ENCODE measurements at places on chromosomes 13 and 19.

DNA sequence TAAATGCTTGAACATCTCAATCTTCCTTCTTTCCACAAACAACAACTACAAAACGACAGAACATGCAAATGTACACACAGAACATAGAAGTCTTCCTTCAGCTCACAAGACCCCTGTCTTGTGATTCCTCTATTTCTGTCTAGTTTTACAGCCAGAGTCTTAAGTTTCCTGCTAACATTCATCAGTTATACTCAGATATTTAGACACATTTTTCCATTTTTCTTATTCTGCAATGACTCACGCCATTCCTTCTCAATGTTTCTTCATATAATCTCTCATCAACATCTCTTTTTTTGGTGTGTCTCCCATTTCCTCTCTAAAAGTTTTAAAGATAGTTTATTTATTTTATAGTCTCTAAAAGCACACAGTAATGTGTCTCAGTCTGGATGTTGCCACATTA, 1872.9 kb upstream of the PCDH20 start:
- DNase-seq: peak; percentile 45

DNA sequence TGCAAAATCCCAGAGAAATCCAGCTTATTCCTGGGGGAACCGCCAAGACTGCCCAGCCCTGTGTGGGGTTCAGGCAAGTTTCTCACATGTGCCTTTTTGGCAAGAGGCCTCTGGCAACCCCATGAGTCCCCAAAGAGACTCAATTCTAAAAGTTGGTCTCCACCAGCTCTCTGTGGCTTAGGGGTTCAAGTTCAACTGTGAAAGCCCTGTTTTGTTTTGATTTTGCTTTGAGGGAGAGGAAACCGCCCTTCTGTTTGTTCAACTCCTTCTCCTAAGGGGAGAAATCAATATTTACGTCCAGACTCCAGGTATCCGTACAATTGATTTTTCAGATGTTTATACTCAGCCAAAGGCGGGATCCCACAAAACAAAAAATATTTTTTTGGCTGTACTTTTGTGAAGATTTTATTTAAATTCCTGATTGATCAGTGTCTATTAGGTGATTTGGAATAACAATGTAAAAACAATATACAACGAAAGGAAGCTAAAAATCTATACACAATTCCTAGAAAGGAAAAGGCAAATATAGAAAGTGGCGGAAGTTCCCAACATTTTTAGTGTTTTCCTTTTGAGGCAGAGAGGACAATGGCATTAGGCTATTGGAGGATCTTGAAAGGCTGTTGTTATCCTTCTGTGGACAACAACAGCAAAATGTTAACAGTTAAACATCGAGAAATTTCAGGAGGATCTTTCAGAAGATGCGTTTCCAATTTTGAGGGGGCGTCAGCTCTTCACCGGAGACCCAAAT, 583 bp upstream of the LDLR start:
- DNase-seq: no peak

DNA sequence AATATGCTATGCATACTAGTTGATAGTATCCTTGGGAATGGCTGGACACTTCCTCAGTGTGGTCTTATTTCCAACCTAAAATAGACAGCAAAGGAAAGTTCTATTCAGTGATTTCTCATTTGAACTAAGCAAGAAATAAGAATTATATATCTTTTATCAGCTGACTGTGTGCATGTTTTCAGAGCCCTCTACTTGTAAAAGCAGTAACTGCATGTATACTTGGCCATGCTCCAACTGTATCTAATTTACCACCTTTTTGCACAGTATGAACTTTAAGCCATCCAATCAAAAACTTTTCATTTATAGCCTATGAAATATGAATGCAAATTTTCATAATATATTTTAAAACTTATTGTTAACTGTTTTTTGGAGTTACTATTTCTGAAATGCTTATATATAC, 136.4 kb upstream of the PCDH9 start:
- DNase-seq: no peak

DNA sequence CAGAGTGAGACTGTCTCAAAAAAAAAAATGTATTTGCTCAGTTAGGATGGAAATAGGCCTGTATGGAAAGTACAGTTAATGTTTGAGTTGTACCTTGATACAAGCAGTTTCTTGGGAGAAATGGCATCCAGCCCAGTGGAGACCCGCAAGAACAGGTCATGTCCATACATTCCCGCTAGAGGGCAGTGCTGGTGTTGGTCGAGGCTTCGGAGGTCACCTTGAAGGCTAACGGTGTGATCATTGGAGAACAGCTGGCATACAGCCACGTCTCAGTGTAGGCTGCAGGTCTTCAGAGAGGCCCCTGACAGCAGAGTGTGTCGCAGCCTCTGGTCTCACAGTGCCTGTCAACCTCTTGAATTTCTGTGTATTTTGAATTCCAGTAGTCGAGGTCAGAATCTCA, 7.5 kb downstream of the ZNF610 start:
- DNase-seq: peak; percentile 27

DNA sequence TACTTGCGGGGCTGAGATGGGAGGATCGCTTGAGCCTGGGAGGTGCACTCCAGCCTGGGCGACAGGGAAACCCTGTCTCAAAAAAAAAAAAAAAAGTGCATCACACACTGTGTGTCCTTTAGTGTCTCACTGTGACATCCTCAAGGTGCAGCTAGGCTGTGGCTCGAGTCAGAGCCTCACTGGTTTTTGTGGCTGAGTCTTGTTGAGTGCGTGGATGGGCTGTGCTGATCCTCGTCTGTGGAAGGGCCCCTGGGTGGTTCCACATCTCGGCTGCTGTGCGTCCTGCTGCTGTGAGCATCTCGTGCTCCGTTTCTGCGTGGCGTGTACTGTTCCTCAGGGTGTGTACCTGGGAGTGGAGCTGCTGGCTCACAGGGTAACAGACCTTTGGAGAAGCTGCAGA, 11.2 kb downstream of the STK11 start:
- no peak for DNase-seq

DNA sequence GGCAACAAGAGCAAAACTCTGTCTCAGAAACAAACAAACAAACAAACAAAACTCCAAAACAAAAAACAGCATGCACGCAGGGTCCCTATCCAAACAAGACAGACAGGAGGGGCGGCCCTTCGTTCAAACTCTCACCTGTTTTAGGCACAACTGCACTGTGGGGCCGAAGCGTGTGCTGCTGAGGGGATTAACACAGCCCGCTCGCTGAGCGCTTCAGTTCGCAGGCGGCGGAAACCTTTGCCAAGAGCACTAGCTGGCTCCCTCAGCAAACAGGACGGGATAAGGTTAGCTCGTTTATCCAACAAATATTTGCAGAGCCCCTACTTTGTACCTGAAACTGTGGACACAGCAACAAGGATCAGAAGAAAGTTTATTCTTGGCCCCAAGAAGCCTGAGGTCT, 1.6 kb upstream of the ADPRHL1 start:
- DNase-seq: no peak

DNA sequence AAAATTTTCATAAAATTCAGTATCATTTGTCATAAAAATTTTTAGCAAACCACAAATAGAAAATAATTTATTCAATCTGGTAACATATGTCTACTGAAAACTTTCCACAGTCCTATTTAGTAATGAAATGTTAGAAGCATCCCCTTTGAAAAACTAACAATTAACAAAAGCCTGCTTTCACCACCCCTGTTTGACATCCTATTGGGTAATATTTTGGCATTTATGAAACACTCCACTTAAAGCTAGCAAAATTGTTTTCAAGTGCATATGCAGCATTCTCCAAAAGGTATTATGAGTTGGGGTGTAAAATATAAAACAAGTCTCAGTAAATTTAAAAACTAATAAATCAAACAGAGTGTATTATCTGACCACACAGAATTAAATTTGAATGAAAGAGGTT, 189.4 kb downstream of the NBEA start:
- no peak for DNase-seq

DNA sequence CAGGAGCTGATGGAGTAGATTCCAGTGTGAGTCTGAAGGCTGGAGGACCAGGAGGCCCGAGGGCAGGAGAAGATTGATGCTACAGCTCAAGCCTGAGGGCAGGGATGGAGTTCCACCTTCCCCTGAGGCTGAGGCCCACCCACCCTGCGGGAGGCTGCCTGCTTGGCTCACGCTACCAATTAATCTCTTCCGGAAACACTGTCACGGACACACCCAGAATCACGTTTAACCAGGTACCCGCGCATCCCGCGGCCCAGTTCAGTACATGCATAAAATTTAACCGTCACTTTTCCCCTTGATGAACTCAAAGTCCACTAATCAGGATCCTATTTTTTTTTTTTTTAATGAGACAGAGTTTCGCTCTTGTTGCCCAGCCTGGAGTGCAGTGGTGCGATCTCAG, 5.2 kb upstream of the ZNF628 start:
- DNase-seq: no peak

- no peak for DNase-seq
Observed at GRCh38 chr19:7637374-7638256, 705 bp downstream of the STXBP2 start.

DNA sequence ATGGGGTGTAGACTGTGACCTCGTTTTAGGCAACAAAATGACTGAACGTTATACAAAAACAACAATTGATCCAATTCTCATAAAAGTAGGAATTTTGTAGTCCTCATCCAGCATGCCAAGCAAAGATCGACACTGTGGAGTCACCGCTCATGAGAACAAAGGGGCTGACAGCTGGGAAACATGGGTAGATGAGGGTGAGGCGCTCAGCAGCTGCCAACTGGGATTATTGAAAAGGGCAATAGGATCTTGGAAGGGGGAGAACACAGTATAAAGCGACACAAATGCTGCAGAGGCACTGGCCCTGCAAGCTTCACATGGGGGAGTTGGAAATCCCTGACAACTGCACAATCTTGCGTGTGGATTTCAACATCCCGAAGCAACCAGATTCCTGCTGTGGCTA, 5.4 kb upstream of the ZNF765 start:
- no peak for DNase-seq

DNA sequence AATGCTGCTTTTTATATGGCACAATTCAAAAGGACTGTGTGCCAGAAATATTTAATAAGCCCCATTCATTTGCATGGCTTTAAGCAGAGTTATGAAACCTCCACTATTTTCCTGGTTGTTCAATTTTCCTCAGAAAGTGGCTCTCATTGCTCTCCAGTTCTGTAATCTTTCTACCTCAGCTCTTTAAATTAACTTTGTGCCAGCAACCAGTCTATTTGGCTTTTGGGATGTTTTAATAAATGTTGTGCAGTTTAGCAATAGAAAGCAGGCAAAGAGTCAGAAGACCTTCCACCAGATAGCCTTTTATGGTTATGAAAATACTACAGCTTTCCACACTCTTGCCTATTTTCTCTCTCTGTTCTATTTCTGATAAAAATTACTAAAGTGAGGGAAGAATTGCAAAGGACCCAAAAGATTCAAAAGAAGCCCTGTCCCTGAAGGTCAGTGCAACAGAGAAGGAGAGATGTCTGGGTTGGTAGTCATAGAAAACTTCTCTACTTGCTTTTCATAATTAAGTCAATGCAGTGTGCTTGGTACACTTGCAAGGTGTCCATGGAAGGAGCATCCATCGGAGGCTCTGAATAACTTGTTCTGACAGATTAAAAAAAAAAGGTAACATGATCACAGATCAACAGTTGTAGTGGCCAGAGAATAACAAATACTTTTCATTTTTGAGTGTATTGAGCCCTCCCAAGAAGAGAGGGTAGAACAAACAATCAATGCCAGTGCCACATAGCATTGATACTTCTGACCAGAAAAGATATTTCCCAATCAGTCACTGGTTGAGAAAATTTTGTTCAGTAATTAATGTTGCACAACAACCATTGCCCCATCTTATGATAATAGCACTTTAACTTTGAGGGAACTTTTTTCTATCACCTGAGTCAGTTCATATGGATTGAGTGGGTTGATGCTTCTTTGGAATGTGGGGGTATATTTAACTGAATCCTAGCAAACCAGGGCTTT, 48.4 kb upstream of the SPRY2 start:
- no peak for DNase-seq

- DNase-seq: no peak
Observed at GRCh38 chr19:30559446-30559845, 187.3 kb downstream of the ZNF536 start.

GRCh38 chr13:100794575-100794974, 120.0 kb upstream of the TMTC4 start:
- no peak for DNase-seq

DNA sequence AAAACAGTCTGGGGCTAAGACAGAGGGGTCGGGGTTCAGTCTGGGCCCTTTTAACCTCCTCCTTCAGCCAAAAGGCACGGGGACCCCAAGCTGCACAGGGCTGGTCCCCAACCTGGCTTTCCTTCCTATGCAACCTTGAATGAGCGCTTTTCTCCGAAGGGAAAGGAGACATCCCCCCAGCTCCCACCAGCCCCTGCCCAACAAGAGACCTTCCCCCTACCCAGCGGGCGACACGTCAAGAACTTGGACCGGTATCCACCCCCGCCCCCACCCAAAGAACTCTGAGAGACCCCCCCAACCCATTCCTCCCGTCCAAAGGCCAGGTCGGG, 35.0 kb upstream of the NANOS3 start:
- no peak for DNase-seq

GRCh38 chr13:30107521-30108136, 199.7 kb downstream of the KATNAL1 start:
- DNase-seq: peak; percentile 76

DNA sequence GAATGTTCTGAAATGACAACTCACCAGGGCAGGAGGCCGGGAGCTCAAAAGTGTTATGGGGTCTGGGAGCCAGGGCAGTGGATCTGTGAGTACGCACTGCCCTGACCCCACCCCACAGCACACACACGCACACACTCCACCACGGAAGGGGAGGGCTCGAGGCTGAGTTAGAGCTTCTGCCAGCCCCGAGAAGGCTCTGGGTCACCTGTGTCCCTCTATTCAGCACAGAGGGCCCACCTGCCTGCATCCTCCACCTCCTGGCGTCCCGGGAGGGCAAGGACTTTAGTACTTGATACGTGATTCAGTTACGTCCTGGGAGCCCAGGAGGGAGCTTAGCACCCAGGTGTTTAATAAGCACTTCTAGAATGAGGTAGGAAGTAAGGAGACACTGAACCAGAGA, 190.0 kb upstream of the GPR12 start:
- DNase-seq: no peak

- no peak for DNase-seq
Observed at GRCh38 chr19:13176345-13176744, 26.1 kb downstream of the IER2 start.

GRCh38 chr13:71087006-71087405, 780.0 kb downstream of the DACH1 start:
- DNase-seq: no peak

- no peak for DNase-seq
Observed at GRCh38 chr13:70835371-70835770, 727.1 kb upstream of the KLHL1 start.

DNA sequence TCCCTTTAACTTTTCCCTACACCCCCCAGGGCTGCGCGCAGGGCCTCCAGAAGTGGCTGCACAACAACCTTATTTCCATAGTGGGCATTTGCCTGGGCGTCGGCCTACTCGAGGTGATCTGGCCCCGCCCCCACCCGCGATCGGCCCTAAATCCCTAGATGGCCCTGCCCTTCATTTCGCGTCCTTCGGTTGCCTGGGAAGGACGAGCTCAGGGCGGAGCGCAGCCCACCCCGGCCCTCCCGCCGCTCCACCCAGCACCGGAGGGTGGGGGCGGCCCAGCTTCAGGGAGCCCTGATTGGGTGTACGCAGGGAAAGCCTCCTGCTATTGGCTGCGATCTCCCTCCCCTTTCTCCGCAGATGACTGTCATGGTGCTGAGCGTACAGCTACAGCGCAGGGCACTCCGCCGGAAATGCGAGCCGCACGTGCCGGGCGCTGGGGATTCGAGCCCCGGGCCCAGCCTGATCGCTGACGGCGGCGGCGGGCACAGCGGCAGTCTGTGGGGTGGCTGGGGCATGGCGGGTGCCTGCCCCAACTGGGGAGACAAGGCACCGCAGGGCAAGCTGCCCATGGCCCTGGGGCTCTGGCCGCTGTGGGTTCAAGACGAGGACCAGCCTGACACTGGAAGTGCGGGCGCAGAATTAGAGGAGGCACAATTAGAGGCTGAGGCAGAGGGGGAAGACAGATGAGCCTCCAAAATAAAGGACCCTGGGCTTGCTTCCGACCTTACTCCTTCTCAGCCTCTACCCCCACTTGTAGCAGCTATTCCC, 4.3 kb downstream of the CD37 start:
- peak; percentile 56 for DNase-seq

Data from EL (cell line).